ENCODE measurements at places on chromosomes 7 and 10.

DNA sequence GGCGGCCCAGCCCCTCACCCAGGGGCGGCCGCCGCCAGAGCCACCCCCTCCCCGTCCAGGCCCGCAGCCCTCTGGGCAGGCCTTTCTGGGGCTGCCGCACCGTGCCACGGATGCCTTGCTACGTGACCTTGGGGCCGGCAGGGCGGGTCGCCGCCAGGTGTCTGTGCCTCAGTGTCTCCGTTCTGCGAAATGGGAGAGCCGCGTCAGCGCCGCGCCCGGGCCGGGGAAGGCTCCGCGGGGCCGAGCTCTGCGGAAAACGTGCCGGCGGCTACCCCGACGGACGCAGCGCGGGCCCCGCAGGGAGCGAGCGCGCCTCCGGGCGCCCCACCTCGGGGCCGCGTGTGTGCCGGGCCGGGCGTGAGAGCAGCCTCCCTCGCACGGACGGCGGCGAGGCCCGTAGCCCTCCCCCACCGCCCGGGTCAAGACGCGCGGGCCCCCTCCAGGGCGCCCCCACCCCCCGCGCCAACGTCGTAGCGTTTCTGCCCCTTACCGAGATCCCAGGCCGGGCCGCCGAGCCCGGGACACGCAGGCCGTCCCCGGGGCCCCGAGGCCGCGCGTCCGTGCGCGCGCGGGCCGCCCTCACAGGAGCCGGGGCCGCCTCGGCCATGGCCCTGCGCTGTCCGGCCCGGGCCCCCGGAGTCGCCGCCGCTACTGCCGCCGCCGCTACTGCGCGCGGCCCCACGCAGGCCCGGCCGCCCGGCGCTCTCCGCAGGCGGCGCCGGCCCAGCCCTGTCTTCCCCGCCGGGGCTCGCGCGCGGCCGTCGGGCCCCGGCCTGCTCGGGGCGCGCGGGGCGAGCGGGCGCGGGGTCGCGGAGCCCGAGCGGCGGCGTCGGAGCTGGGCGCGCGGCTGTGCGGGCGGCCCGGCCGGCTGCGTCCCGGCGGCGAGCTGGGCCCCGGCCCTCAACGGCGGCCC, 1.1 kb downstream of the ZNF777 start:
- DNase-seq = peak; percentile 36

- peak; percentile 42 for DNase-seq
Measured at GRCh38 chr10:22345301-22346095, at the start of gene SPAG6. Gene SPAG6 (plus strand): TSS chr10:22345496. CDS start chr10:22345612, 116 bp downstream.

DNA sequence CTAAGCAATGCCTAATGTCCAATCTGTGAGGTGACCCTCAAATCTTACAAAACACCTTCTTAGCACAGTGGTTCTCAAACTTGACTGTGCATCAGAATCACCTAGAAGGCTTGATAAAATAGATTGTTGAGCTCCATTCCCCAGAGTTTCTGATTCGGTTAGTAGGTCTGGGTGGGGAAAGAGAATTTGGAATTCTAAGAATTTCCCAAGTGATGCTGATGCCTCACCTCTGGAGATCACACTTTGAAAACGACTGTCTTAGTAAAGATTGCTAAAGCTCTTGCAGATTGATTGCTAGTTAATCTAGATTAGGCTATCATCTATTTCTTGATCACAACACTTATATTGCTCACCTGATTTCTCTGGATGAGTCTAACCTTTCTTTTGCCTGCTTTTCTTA, 126.6 kb downstream of the PCLO start:
- DNase-seq = no peak

DNA sequence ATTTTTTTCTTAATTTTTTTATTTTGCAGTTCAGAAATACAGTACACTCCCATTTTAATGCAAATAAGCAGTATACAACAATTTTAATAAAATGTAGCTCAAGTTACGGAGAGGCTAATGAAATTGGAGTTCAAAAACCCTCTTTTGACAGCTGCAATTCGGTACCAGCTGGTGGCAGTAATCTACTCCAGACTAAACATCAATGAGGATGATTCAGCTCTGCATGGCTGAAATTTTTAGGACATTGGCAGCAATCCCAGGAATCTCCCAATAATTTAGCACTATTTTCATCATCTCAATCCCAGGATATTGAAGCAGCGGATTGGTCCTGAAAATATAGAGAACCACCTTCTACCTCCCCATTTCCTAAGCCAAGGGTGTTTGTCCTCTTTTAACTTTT, 278.8 kb downstream of the CACNA2D1 start:
- no peak for DNase-seq

DNA sequence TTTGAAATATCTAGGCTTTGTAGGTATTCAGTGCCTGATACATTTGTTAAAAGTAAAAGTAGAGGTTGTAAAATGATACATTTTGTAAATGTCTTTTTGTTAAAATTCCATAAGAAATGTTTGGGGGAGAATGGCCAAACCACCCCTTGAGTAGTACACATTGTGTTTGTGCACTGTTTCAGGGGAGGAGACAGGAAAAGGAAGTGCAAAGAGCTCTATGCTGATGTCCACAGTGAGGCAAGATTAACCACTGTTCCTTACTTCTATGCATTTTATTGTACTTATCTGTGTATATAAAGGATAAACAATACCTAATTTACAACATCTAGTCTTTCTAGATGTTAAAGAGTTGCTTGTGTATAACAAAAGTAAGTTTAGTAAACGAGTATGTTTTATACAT, 7.4 kb upstream of the CYCS start:
- no peak for DNase-seq

GRCh38 chr7:94300176-94300835, 94.4 kb upstream of the COL1A2 start:
- no peak for DNase-seq

- DNase-seq = no peak
Measured at GRCh38 chr7:117478836-117479224, 995 bp upstream of the CFTR start.

GRCh38 chr10:84388148-84388547, 59.8 kb downstream of the CCSER2 start:
- DNase-seq = no peak

DNA sequence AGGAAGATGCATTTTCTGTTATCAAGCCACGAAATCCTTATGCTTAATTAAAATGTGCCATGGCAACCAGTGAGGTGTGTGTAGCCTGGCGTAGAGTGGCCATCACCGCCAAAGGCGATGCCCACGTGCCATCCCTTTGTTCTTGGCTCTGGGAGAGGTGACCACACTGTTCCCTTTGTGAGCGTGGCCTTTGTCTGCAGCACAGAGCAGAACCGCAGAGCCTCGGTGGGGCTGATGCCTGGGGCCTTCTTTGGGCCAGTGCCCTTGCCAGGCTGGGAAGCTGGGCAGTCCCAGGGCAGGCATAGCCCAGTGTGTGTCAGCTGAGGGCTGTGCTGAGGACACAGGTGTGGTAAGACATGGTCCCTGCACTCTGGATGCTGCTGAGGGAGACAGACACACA, 48.3 kb downstream of the BUB3 start:
- no peak for DNase-seq

- no peak for DNase-seq
Measured at GRCh38 chr10:99798920-99799319, 16.5 kb downstream of the ABCC2 start.

DNA sequence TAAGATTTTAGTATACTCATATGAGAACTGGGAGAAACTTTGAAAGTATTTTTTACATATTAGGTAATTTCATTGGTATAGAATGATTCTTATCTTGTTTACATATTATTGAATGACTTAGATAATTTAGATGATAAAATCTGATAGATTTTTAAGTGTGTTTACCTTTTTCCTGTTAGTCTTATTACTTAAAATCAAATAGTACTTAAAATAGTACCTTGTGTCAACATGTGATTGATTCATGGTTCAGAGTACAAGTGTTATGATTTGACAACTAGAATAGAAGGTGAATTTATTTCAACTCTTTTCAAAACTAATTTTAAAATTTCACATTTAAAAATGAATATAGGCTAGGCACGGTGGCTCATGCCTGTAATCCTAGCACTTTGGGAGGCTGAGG, 4.1 kb downstream of the MKLN1 start:
- DNase-seq = no peak

DNA sequence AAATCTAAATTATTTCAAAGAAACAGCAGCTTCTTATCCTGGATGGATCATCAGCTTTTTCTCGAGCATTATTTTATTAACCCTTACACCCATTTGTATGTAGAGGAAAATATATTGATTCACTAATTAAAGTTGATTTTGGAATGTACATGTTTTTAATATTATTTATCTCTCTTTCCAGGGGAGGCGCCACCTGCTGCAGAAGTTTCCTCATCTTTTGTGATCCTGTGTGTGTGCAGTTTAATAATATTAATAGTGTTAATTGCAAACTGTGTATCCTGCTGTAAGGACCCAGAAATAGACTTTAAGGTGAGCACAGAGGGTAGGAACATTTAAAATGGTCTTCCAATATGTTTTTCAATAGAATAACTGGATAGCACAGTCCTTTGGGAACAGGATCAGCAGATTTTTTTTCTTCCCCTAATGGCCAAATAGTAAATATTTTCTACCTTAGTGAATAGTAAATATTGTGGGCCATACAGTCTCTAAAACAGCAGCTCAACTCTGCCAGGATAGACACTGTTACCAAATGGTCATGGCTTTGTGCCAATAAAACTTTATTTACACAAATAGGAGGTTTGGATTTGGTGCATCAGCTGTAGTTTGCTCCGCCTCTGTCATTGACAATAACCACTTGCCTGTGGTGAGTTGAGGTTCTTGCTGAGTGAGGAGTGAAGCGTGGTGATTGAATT, 30.6 kb downstream of the LMTK2 start:
- DNase-seq = no peak

GRCh38 chr10:125012851-125013528, 71.1 kb downstream of the ZRANB1 start:
- no peak for DNase-seq

DNA sequence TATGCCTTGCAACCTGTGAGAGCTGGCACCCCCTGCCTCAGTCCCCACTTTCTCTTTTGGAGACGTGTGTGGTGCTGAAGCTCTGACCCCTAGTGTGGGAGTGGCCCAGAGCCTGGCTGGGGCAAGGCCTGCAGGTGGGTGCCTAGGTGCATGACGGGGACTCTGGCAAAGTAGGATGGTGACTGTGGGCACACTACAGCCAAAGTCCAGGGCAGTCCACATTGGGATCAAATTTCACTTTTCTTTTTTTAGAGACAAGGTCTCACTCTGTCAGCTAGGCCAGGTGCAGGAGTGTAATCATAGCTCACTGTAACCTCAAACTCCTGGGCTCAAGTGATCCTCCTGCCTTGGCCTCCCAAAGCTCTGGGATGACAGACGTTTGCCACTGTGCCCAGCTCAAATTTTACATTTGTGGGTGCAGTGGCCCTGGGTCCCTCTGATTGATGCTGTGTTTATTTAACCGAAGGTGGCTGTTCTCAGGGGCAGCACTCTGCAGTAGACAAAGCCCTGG, 52.3 kb downstream of the NEURL1 start:
- no peak for DNase-seq

DNA sequence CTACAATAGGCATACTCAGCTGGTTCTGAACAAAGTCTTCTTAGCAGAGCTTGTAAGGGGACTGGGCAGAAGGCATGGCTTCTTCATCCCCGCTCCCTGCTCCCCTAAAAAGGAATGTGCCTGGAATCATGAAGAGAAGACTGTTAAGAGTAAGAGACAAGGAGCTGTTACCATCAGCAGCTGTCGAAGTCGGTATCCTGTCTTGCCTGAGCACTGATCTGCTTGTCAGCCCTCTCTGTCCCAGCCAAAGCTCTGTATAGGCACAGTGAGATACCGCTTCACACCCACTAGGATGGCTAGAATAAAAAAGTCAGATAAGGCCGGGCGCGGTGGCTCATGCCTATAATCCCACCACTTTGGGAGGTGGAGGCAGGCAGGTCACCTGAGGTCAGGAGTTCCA, 2.4 kb downstream of the ABLIM1 start:
- DNase-seq = no peak

- no peak for DNase-seq
Measured at GRCh38 chr7:7157177-7157886, 25.0 kb upstream of the C1GALT1 start.

GRCh38 chr10:79155301-79156081, 86.7 kb downstream of the ZMIZ1 start:
- DNase-seq = no peak

DNA sequence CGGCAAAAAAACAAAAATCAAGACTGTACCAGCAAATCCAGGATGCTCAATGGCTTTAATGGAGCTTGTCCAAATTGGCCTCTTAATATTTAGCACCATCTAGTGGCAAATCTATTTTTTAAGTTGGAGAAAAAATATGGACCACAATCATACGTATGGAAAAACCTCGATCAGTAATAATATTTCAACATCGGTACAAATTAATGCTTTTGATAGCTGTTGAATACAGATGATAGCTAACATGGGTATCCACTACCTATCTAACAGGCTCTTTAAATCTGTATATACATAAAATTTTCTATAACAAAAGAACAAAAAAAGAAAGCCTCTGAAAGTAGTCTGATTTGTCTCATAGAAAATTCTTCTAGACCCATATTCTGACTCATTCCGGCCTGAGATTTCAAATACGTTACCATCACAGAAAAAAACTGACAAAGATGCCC, 29.2 kb downstream of the COA1 start:
- DNase-seq = peak; percentile 51

GRCh38 chr10:62264702-62265436, 3.8 kb downstream of the RTKN2 start:
- peak; percentile 30 for DNase-seq

GRCh38 chr10:79433324-79434222, 11.9 kb downstream of the ZCCHC24 start:
- no peak for DNase-seq

DNA sequence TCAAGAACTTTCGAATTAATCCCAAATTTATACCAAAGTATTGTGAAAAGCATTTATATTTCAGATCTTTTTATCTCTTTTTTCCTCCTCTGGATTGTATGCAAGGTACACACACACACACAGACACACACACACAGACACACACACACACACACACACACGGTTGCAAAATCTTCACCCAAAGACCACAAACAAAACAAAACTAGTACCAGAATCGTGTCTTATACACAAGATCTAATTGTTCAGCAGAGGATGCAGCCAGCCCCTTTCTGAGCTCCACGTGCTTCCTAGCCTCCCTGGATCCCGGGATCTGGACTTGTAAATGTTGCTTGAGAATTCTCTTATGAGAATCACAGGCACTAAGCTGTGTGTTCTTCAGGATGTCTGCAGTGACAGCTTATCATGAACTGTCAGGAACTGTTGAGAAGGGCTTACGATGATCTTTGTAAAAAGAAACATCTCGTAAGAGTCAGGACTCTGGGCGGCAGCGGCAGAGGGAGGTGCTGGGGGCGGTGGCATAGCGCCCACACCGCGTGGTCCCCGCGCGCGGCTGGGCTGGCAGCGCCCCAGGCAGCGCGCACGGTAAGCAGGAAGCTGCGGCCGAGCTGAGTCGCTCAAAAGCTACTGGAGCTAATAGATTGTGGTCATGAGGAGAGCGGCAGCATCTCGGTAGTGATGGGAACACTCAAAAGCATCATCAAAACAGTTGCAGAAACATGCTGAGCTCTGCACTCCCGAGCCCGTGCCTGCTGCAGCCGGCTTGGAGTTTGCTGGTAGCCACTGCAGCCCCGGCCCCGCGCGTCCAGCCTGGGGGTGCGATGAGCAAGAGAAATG, 277.6 kb downstream of the GATA3 start:
- DNase-seq = peak; percentile 90

DNA sequence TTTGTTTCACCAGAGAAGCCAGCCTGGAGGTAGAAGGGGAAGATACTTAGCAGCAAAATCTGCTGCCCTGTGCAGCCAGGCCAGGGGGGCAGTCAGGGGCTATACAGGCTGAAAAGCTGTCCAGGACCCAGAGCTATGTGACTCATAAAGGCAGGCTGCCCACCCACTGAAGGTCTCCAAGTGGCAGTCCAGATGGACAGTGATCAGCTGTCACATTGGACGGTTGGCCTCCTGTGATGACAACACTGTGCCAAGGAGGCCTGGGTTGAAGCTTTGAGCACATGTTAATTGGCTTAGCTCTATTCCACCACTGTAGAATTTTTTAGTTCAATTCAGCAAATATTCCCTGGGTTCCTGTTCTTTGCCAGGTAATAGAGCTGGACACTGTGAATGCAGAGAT, 577.3 kb upstream of the GALNT17 start:
- no peak for DNase-seq
